Stimulated activated CD4-positive, alpha-beta T cell treated with anti-CD3 and anti-CD28 coated beads, TNF-alpha, amount 100 ng/mL, for 24 hours (primary cell): ENCODE measurements at places on chromosomes 3 and 15.

DNA sequence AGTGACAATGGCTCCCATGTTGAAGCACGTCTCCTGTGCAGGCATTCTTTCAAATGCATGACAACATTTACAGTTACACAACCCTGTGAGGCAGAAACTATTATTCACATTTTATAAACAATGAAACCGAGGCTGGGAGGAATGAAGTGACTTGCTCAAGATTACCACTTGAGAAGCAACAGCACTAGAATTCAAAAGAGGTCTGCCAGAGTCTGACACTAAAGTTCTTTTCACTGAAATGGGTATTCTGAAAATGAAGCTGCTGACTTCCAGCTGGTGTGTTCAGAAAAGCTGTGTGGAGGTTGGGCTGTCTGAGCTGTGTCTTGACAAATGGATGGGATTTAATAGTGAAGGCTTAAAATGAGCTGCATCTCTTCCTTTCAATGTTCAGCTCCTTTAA lies 104.4 kb downstream of the THSD4 start:
- DNase-seq = no peak

DNA sequence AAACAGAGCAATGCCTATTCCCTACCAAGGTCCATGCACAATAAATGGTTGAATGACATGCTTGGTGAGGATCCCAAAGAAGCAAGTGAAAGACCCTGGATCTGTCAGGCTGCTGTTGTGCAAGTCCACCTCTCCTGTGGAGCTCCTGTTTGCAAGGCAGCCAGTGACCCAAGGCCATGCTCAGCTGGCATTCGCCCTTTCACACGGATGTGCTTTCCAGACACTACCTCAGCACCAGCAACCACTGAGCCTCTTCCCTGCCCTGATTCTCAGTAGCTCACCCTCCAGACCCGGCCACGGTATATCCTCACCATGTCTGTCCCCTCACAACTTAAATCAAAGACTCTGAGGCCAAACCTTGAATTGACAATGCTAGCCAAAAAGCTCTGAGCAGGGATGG lies 23.3 kb downstream of the WWTR1 start:
- DNase-seq = no peak

GRCh38 chr3:134852132-134852531 lies 57.1 kb downstream of the EPHB1 start:
- no peak for DNase-seq

DNA sequence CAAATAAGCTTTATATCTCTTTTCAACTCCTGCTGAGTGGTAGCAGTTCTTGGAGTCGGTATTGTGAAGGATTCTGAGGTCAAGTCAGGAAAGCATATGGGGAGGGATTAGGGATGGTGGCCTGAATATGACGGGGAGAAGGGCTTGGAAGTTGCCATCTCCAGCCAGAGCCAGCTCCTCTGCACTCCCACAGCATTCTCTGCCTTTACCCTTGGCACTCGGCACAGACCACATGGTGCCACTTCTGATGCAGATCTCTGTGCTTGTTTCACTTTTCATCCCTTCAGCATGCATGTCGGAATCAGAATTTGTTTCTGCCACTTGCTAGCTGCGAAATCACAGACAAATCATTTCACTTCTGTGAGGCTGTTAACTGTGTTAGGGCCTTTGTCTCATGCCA lies 52.5 kb downstream of the RAB11A start:
- DNase-seq = no peak

DNA sequence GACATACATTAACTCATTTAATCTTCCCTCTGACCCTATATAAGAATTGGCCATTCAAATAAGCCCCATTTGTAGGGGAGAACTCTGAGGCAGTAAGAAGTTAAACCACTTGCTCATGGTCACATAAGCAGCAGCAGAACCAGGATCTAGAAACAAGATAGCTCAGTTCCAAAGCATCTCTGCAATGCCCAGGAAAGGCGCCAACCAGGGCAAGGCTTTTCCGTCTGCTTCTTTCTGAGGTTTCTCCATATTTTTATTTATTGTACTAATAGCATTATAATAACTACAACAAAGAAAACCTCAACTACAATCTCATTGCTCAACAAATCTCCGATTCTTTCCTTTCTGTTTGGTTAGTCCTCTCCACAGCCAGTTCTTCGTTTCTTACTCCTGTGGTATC lies 4.3 kb upstream of the UBE2E2 start:
- no peak for DNase-seq

DNA sequence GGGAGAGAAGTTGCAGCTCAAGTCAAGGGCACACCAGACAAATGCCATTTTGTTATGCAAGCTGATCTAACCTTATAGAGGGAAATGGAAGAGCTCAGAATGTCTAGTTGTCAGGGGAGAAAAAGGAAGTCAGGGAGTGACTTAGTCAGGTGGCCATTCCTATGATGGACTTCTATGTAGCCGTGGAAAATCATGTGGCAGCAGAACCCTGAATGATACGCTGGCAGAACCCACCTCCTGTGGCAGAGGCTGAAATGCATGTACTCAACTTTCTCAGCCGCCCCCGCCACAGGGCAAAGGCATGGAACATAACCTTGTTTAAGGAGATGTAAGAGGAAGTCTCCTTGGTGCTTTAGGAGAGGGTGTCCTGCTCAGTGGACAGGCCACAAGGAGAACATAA lies 37.7 kb upstream of the PARL start:
- DNase-seq = no peak

GRCh38 chr3:159501029-159501428 lies 487.6 kb upstream of the IL12A start:
- DNase-seq = no peak
